ENCODE measurements at places on chromosomes 7 and 10. TPM values are rescaled to one million over a fixed set of nuclear protein-coding genes. Genes with fewer than 3 reads are reported as not detected.

DNA sequence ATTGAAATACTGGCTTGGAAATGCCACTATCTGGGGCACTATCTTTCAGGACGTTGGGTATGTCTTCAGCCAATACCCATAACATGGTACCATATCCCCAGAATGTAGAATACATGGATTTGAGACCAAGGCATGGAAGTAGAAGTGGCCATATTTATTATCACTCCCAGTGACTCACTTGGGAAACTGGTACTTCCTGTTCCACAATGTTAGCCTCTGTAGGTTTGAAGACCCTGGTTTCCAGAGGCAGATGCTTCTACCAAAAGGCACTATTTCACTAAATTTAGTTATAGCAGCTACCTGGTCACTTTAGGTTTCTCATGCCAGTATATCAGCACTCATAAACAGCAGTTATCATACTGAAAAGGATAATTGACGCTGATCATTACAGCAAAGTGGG is 184.2 kb downstream of the CCDC71L start:
- no peak overlapping the region for H3K4me3 ChIP-seq
- no peaks in the 10 kb centered on the region for H3K36me3 ChIP-seq
- no peak for DNase-seq
- no peaks in the 10 kb centered on the region for H3K27me3 ChIP-seq

NACAD gene
- total RNA-seq = 4.0 TPM

CPXM2 gene
- total RNA-seq = 21.4 TPM

- H3K27ac ChIP-seq = no peak overlapping the region
- no peaks in the 10 kb centered on the region for H3K36me3 ChIP-seq
- DNase-seq = no peak
- H3K27me3 ChIP-seq = no peaks in the 10 kb centered on the region
Observed at GRCh38 chr7:145978769-145979168, 137.8 kb upstream of the CNTNAP2 start.

NPS gene
- total RNA-seq = not detected

GRCh38 chr7:116948934-116949333 is 4.4 kb upstream of the ST7 start:
- no peaks in the 10 kb centered on the region for H3K27me3 ChIP-seq
- no peak overlapping the region for H3K4me3 ChIP-seq
- DNase-seq = no peak
- peaks cover 9% of the 10 kb centered on the region for H3K4me1 ChIP-seq

- no peaks in the 10 kb centered on the region for H3K36me3 ChIP-seq
- H3K27ac ChIP-seq = no peak overlapping the region
- H3K4me1 ChIP-seq = no peaks in the 10 kb centered on the region
- no peak for DNase-seq
- H3K4me3 ChIP-seq = no peak overlapping the region
Observed at GRCh38 chr10:123604506-123604905, 61.6 kb upstream of the GPR26 start.

- no peaks in the 10 kb centered on the region for H3K27me3 ChIP-seq
- H3K36me3 ChIP-seq = no peaks in the 10 kb centered on the region
- H3K27ac ChIP-seq = no peak overlapping the region
- DNase-seq = no peak
Observed at GRCh38 chr10:62939698-62940097, 123.5 kb upstream of the EGR2 start.

Data from spleen (tissue), 13 donors.